ENCODE measurements at places on chromosomes 12 and 14.

GRCh38 chr14:71328183-71328582 is 420.9 kb downstream of the PCNX1 start:
- no peak for DNase-seq

GRCh38 chr12:108689314-108690190 is 41.8 kb downstream of the CORO1C start:
- no peak for DNase-seq

DNA sequence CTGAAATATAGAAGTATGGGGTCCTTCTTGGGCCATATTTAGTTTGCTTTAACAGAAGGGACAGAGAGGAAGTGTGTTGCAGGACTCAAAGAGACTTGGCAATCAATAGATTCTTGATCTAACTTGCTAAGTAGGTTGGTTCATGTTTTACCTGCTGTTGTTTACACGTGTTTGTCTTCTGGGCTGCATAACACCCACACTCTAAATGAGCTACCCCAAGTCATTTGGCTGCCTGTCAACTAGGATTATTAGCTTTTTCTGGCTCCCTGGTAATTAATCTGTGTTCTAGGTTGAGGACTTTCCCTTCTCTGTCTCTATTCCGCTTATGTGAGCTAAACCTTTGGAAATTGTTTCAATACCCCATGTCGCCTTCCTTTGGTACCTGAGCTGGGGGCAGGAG is 10.1 kb upstream of the TBPL2 start:
- DNase-seq = no peak

DNA sequence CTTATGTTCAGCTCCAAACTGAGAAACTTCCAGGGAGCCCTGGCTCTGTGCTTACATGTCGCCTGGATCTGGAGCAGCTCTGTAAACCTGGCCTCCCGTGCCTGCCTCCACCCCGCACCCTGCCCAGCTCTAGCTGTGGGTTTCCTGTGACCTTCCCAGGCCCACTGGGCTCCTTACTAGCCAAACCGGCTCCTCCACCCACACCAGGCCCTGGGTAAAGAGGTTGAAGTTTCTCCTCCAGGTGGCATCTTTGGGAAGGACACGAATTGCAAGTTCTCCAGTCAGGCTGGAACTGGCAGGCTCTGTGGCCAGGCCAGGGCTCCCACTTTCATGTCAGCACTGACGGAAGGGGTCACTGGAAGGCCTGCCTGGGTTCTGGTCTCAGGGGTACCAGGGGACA is 60.9 kb upstream of the ZFP36L1 start:
- no peak for DNase-seq

DNA sequence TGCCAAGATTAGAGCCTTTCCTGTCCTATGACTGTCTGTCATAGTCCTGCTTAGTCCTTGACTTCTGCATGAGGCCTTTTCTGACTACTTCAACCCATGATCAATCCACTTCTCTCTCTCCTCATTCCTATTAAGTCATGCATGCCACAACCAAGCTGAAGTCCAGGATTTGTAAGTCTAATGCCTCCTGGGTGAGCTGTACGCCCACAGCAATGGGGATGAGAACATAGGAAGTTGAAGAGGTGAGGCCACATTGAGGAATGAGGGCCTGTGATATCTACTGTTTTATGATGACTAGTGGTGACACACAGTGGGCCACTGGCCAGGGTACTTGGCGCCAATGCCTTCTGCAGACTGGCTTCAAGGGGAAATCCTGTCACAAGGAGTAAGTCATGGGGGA is 994.1 kb upstream of the TMEM132C start:
- no peak for DNase-seq

- no peak for DNase-seq
Observed at GRCh38 chr14:50932592-50933495, 11.4 kb downstream of the PYGL start.

DNA sequence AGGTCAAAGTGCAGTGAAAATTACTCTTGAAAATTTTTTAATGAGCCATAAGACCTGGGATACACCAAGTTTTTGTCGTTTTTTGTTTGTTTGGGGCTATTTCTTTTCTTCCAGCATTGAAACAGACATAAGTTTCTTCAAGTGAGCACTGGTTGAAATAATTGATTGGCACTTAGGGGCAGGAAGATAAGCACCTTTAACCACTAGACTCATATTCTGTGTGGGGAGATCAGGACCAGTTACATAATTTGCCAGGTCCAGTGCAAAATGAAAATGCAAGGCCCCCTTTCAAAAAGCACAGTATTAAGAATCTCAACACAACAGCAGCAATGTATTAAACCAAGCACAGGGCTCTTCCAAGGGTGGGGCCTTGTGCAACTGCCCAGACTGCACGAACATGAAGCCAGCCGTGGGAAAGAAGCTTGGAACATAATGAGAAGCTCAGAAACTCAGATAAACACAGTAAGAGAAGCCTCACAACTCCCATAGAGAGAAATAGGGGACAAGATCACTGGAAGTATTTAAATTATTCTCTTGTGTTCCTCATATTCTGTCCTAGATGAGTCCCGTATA is 3.2 kb upstream of the TCP11L2 start:
- DNase-seq = no peak

Measured in NCI-H1436 treated with DMSO at 0.1 percent for 48 hours (cell line).